ENCODE measurements at places on chromosomes 12 and 14. TPM values are rescaled to one million over a fixed set of nuclear protein-coding genes. Genes with fewer than 3 reads are reported as not detected.

GRCh38 chr14:68794130-68794850 lies 1.4 kb upstream of the ZFP36L1 start:
- DNase-seq, result peak; percentile 89

DNA sequence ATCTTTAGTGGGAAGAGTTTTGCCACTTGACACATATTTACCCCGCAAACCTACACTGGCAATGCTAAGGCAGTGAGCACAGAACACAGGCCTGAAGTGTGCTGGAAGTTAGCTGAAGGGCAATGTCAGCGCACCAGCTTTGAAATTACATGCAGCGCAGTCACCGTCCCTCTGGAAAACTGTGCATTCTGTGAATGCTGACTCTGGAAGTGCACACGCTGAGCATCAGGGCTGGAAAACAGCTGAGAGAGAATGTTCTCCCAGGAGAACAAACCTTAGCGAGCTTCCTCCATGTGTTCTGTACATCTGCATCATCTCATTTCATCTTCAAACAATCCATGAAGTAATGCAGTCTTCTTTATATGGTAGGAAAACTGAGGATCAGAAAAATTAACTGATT lies 448.2 kb downstream of the NRXN3 start:
- DNase-seq, result no peak

GRCh38 chr12:55931317-55931779 lies 386 bp downstream of the DGKA start:
- DNase-seq, result no peak

GRCh38 chr12:92928421-92928961 lies 604 bp downstream of the EEA1 start:
- peak; percentile 78 for DNase-seq

The PSMC6 gene
- 104 TPM for total RNA-seq

The TMEM52B gene
- total RNA-seq, result not detected

The DHRS1 gene
- 13.6 TPM for total RNA-seq

Measured in activated CD8-positive, alpha-beta T cell treated with anti-CD3 and anti-CD28 coated beads for 36 hours (primary cell).